Effector memory CD8-positive, alpha-beta T cell (primary cell): ENCODE measurements at places on chromosomes 12 and 14.

GRCh38 chr14:30445011-30445793, 113.8 kb upstream of the G2E3 start:
- DNase-seq = no peak

- DNase-seq = no peak
Observed at GRCh38 chr12:122150127-122150681, 23.8 kb downstream of the IL31 start.

- DNase-seq = no peak
Observed at GRCh38 chr14:100282766-100283419, 23.4 kb downstream of the SLC25A29 start.

- DNase-seq = no peak
Observed at GRCh38 chr12:26737487-26738030, 95.4 kb downstream of the ITPR2 start.

DNA sequence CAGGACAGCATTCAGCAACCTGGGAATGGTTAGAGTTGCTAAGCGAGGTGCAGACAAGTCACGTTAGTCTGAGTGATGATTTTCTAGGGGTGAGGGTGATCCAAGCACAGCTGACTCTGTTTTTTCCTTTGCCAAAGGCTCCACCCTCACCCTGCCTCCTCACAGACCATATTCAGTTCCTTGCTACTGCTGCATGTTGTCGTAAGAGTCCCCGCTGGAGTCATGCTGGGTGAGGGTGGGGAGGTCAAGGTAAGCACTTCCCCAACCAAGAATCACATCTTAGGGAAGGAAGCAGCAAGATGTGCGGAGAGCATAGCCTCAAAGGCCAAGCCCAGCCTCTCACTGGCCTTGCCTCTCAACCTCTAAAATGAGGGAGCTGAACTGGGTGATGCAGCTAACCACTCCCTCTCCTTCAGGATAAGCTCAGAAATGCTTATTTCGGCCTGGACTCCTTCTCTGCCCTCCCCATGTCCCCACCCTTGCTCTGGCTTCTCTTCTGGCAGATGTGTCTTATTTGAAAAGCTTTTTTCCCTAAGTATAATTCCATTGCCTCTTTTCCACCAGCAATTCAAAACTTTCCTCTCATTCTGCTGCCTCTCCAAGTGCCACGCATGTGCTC, 66.9 kb upstream of the ACTN1 start:
- no peak for DNase-seq

GRCh38 chr14:98932431-98933325, 339.3 kb downstream of the BCL11B start:
- DNase-seq = no peak

GRCh38 chr14:93789228-93790130, 1.2 kb upstream of the PRIMA1 start:
- no peak for DNase-seq

DNA sequence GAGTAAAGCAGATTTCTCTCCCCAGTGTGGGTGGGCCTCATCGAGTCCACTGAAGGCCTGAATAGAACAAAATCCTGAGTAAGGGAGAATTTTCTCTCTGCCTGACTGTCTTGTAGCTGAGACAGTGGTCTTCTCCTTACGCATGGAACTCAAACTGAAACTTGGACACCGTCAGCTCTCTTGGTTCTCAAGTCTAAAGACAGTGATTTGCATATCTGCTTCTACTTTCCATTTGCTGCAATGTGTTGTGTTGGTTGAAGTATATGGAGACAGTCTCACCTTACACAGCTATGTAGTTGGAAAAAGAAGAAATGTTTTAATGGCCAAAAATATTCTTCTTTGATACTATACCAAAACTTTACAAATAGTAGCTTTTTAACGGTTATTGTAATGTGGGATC, 160.2 kb upstream of the LMNTD1 start:
- no peak for DNase-seq
